ENCODE measurements at places on chromosomes 16 and 17.

- DNase-seq = no peak
Observed at GRCh38 chr16:1211451-1212268, 13.4 kb downstream of the TPSG1 start.

GRCh38 chr16:89150981-89151380 is 20.6 kb upstream of the CDH15 start:
- no peak for DNase-seq

DNA sequence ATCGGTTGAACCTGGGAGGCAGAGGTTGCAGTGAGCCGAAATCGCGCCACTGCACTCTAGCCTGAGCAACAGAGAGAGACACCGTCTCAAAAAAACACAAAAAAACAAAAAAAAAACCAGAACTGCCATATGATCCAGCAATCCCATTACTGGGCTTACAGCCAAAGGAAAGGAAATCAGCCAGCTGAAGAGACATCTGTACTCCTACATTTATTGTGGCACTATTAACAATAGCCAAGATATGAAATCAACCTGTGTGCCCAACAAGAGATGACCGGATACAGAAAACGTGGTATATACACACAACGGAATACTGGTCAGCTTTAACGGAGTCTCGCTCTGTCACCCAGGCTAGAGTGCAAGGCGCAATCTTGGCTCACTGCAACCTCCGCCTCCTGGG is 14.6 kb downstream of the FANCA start:
- DNase-seq = no peak

- no peak for DNase-seq
Observed at GRCh38 chr16:90031186-90031930, 12.1 kb upstream of the DBNDD1 start.

GRCh38 chr16:84660973-84661372 is 12.7 kb downstream of the KLHL36 start:
- DNase-seq = no peak

GRCh38 chr17:30421592-30421991 is 42.9 kb downstream of the CPD start:
- DNase-seq = no peak

GRCh38 chr17:1568950-1569810 is 6.6 kb upstream of the PITPNA start:
- no peak for DNase-seq

GRCh38 chr17:21041741-21042457 is 912 bp downstream of the USP22 start:
- DNase-seq = peak; percentile 80

DNA sequence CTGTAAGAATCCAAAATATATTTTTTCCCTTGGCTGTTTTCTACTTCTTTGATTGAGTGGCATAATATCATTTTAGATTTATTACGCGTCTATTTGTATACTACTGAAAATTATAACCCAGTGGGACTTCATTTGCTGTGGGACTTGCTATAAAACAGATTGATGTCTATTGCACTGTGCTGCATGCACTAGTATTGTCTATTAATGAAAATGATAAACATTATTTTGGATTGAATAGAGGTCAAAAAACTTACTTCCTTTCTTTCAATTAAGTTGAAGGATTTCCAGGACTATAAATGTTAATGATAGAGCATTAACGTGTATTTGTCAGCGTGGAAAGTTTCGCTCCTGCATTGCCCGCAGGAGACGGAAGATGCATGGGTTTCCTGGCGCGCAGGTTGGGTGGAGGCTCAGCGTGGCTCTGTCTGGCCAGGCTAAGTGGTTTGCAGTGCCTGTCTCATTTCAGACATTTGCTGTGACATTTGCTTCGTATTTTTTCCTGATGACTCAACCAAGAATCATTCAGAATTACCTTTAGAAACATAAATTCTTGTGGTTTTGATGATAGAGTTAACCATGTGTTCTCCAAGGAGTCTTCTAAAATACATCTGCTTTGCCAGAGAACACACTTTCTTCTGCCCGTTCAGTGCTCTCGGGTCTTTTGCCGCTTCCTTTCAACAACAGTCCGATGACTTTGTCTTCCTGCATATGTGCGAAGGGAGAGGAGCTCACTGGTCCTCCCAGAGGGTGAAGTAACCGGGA is 216.7 kb downstream of the RPTOR start:
- no peak for DNase-seq

DNA sequence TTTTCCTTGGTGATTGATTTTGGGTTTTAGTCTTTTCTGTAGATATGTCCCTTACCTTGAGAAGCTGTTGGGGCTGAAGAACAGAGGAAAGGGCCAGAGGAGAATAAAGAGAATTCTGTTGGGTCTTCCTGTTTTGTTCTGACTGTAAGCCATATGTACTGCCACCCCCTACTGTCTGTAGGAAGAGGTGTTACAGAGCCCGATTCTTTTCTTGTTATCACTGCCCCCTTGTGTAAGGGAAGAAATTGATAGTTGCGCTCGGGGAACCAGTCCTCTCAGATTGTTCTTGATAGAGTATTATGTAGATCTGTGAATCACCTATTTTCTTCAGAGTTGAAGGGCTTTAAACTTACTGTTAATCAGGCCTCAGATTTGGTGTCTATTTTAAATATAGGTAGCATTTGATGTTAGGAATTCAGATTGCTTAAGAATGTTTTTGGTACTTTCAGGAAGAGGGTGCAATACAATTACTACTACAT is 2.4 kb downstream of the TANC2 start:
- DNase-seq = peak; percentile 50
